ENCODE measurements at places on chromosomes 13 and 19.

DNA sequence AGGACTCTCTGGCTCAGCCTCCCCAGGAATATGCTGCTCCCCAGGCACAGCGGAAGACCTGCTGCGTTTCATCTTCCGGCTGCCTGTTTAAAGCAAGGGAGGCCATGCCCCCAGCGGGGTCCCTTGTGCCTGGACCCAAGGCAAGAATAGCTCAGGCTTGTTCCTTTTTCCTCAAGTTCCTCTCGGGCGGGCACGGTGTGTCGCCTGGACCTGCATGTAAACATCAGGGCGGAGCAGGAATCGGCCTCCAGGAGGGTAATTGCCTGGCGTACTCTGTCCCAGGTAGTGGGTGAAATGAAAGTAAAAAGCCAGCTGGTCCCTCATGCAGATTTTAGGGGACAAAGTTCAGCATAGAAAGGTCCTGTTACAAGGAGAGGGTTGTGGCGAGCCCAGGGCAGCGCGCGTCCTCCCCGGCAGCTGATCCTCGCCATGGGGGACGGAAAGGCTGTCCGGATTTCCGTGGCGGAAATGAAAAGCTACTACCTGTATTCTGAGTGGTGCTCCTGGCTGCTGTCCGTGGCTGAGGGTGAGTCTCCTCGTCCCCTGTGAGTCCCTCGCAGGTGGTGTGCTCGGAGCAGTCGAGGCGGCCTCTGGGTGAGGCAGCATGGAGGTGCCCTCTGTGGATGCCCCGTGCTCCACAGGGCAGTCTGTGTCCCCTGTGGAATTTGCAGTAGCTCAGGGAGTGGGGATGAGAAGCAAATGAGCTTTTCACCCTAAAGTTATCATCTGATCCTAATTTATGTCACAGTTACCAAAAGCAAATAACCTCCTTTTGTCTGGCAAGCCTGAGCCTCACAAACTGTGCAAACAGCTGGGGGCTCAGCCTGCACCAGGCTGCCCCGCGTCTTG, 16.2 kb downstream of the MCF2L start:
- DNase-seq: no peak

DNA sequence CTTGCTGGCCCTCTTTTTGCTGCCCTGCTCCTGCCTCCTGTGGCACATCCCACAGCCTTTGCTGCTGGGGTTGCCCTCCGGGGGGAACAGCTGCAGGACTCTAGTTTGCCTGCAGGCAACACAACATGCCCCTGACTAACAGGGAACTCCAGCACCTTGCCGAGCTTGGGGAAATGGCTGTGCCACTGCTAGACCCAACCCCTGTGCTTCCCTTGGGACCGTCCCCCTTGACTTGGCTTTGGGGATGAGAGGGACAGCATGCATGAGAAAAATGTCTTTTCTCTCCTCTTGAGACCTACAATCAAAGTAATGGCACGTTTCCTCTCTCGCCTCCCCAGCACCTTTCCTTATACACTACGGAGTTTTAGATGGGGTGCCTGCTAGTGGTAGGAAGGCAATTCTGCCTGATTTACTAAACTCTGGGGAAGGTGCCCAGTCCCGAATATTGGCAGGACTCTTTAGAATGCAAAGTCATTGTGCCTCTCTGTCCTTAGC, 12.4 kb upstream of the VWA8 start:
- DNase-seq: no peak

DNA sequence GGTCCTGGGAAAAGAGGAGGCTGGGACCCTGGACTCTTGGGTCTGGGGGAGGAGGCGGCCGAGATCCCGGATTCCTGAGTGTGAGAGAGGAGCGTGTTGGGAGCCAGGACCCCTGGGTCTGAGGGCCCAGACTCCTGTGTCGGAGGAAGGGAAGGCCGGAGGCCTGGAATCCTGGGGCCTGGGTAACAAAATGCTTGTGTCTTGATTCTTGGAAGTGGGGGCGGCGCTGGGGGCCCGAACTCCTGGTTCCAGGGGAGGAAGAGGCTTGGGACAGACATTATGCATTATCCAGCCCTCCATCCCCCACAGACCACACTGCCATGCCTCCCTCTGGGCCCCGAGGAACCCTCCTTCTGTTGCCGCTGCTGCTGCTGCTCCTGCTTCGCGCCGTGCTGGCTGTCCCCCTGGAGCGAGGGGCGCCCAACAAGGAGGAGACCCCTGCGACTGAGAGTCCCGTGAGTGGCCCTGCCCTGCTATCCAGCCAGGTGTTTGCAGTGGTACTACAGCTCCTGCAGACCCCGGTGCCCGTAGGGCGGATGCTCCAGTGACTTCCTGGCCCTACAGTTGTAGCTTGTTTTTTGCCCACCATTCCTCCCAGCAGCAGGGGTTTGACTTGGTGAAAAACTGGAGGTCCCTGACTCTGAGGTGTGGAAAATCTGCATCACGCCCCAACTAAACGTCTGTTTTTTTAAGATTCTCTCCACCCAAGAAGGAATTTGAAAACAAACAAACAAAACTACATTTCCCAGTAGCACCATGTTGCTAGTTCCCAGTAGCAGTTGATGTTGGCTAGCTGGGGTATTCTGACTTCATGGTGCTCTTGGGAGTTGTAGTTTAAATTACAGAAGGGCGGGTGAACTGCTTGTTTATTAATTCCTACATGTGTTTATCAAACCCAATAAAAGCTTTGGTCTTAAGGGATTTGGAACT, 630 bp downstream of the NUCB1 start:
- DNase-seq: no peak

DNA sequence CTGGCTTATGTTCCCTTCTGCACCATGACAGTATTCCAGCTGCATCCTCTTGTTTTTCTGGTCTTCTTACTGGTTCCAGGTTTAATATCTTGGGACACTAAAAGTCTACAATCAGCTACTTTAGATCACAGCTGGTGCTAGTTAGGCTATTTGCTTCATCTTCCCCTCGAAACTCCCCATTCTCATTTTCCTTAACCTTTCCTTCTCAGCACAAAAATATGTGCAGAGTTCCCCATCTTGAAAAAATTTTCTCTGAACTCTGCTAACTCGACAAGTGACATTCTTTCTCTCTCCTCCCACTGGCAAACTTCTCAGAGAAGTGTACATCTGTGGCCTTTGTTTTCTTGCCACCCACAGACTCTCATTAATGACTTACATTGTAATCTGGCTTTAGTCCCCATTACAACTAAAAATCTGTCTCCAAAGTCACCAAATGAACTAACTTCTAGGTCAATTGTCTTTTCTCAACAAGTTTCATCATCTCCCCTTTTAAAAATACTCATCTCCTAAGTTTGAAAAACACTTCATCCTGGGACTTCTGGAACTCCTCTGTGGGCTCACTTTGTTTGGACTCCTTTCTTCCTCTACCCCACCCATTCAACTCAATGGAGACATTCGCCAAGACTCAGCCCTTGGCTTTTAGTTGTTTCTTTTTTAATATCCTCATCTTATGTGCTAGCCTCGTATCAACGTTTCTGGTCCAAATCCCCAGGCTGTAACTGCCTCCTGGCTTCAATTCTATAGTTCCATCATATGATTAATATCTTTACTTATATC, 7.1 kb upstream of the KL start:
- DNase-seq: peak; percentile 65

GRCh38 chr13:77016251-77016812, 10.6 kb downstream of the FBXL3 start:
- DNase-seq: no peak

- no peak for DNase-seq
These were observed 724.4 kb upstream of the SLITRK5 start for GRCh38 chr13:86946734-86947133.

DNA sequence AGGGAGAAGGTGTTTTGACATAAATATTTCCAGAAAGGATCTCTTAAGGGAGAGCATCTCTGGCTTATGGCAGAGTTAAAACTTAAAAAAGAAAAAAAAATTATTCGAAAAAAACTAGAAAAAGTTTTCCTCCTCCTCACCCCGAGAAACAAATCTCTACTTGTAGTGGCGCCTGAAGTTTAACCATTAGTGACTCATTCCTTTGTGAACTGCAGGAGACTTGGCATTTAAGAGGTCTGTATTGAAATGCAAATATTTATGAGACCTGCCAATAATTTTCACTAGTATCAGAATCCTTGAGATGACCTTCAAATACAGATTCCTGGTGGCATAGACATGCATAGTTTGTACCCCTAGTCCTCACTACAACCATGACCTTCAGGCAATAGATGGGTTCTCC, 64.9 kb upstream of the MED4 start:
- no peak for DNase-seq

DNA sequence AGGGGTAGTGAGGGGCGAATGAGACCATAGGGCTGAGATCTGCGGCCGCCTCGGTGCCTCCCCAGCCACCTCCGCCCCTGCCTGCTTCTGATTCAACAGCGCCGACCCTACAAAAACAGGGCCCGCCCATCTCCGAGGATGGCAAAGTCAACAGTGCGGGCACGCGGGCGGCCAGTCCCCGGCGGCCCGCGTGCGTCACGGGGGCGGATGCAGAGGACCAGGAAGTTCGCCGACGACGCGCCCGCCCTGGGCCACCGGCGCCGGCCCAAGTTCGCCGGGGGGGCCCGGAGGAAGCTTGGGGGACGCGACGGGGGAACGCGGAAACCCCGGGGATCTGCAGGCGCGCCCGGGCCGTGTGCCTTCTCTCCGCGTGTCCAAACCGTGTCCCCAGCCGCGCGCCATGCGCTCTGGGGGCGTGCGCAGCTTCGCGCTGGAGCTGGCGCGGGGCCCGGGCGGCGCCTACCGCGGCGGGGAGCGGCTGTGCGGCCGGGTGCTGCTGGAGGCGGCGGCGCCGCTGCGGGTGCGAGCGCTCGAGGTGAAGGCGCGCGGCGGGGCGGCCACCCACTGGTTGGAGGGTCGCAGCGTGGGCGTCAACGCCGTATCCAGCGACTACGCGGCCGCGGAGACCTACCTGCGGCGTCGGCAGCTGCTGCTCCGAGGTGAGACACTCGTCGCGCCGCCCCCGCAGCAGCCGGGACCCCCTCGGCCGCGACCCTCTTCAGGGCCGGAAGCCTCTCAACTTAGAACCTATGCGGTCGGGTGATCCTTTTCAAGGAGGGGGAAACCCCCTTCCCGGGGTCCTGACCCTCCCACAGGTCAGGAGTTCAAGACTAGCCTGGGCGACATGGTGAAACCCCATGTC, 6.8 kb upstream of the ARRDC2 start:
- peak; percentile 66 for DNase-seq

GRCh38 chr19:53868892-53869804, 1.5 kb downstream of the MYADM start:
- peak; percentile 83 for DNase-seq

GRCh38 chr19:15293781-15294491, 38.4 kb downstream of the BRD4 start:
- DNase-seq: no peak

GRCh38 chr19:33508431-33508830, 13.2 kb downstream of the PEPD start:
- no peak for DNase-seq

DNA sequence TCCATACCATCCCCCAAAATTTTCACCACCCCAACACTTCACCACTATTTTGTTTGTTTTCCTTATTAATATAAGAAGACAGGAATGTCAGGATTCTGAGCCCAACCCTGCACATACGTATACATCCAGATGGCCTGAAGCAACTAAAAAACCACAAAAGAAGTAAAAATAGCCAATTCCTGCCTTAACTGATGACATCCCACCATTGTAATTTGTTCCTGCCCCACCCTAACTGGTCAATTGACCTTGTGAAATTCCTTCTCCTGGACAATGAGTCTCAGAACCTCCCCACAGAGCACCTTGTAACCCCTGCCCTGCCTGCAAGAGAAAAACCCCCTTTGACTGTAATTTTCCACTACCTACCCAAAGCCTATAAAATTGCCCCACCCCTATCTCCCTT, 132.5 kb downstream of the ZNF675 start:
- DNase-seq: no peak

Data from muscle of arm (tissue), 14 donors.